ENCODE measurements at places on chromosomes 6 and 20.
A peak's percentile ranks its signal among the peaks of the same experiment; 100 is the strongest.

GRCh38 chr20:49859807-49860206 is 47.2 kb downstream of the SLC9A8 start:
- peak; percentile 45 for DNase-seq

DNA sequence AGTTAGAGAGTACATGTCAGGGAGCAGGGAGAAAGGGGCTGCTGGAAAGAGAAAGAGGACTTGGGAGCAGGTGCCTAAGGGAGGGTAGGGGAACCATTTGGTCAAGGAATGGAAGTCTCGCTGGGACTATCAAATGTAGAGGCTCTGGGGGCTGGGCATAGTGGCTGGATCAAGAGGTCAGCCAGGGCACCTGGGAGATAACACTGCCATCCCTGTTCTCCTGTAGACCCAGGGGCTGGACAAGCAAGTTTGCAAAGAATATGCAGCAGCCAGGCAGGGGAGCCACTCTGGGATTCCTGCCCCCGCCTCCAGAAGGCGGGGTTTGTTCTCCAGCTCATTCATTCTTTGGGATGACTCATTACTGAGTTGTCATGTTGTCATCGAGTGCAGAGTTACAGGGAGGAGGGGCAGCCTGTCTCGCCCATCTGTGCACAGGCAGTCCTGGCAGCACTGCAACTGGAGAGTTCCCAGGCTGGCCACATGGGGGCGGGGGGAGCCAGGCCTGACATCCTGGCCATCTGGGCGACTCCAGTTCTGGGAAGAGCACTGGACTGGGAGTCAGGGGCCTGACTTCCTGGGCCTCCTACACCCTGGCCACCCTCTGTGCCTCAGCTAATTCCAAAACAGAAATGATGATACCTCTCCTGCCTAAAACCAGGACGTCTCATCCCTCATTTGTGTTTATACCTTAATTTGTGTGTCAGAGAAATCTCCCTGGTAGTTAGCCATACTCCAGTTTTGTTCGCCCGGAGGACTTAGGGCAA is 28.2 kb upstream of the ZFAND3 start:
- peak; percentile 97 for DNase-seq

DNA sequence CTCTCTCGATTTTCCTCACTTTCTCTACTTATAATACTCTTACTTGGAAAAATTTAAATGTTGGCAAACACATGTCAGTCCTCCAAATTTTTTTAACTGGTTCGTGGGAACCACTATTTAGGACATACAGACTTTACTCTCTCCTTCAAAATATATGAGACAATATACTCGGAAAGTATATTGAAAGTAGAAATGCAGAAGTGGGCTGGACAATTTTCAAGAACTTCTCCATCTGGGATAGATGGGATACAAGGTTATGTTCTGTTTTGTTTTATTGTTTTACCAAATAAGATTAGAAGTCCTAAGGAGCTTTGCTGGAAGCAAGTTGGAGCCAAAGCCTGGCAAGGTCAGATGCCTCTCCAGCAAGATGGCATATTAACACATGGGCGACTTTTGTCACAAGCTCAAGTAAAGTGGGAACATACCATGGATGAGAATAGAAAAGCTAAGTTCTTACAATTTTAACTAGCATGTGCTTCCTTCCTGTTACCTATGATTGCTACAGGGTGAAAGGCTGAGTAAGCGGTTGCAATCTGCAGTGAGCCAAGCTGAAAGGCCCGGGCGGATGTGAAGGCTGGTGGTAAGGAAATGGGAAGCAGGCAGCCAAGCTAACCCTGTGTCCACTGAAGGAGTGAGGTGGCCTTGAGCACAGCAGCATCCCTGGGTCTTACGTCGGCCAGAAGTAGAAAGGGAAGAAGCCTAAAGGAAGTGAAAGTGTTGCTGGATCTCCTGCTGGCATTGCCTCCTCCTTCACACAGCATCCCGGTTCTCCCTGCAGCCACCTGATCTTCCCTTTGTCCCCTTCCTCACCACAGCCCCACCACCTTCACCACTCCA is 7.1 kb downstream of the MAP3K5 start:
- DNase-seq = no peak

DNA sequence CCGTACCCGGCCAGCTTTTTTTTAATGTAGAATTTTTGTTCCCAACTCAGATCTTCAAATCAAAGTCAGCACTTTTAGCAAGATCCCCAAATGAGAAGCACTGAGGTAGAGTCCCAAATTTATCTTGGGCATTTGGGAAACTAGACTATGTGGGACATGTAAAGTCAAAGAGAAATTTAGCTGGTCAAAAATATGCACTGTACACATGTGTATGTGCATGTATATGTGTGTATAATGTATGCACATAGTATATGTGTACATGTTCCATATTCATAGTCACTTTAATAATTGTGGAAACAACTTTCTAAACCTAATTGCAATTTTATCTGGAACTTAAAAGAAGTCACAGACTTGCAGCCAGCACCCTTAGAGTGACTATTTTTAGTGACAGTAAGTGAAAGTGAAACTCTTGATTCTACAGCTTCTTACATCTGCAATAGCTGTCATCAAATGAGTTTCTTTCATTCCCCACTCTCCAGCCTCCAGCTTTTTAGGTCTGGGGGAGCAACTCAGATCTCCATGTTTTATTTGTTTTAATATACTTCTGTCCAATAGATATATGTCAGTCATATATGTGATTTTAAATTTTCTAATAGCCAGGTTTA is 53.6 kb downstream of the CDC40 start:
- no peak for DNase-seq

DNA sequence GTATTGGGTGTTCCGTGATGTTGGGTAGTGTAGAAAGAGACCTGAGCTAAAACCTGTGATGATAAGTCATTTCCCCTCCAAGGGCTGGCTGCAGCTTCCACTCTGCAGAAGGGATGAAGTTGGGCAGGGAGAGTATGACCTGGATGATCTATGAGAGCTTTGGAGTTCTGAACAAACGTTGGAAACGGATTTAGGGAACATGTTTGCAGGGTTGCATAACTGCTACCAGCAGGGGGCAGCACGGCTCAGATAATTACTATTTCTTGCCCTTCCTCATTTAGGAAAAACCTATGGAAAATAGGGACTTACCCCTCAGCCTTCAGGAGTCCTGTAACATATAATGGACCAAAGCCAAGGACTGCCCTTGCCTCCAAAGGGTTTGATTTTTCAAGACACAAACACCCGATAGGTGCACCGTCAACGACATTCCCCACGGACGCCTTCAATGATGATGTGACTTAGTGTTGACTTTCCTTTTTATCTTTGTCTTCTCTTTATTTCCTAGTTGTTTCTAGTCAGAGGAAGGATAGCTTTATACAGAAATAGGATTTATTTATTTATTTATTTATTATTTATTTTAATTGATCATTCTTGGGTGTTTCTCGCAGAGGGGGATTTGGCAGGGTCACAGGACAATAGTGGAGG is 164.9 kb upstream of the SASH1 start:
- DNase-seq = peak; percentile 45

DNA sequence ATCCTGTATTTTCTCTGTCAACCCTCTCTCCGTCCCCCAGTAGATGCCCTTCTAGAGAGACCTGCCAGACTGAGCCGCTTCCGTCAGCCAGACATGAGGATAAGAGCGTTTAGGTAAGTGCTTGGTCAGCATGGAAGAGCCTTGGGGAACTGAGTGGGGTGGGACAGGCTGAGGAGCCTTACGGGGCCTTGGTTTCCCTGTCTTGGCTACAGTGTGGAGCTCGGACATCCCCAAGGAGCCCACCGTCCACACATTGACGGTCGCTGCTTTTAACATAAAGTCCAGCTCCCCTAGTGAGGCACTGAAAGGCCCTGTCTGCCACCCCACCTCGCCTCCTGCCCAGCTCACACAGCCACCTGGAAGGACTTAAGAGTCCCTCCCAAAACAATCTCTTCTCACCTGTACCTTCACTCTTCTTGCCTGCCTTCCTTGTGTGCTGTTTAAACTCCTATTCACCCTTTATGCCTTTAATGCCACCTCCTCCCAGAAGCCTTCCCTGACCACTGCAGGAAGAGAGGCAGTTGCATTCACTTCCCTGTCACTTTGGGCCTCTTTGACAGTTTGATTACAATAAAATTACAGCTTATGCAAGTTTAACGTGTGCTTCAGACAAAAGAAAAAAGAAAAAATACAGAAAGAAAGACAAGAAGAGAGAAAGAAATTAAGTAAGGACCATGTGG is 42.3 kb downstream of the PDYN start:
- no peak for DNase-seq

DNA sequence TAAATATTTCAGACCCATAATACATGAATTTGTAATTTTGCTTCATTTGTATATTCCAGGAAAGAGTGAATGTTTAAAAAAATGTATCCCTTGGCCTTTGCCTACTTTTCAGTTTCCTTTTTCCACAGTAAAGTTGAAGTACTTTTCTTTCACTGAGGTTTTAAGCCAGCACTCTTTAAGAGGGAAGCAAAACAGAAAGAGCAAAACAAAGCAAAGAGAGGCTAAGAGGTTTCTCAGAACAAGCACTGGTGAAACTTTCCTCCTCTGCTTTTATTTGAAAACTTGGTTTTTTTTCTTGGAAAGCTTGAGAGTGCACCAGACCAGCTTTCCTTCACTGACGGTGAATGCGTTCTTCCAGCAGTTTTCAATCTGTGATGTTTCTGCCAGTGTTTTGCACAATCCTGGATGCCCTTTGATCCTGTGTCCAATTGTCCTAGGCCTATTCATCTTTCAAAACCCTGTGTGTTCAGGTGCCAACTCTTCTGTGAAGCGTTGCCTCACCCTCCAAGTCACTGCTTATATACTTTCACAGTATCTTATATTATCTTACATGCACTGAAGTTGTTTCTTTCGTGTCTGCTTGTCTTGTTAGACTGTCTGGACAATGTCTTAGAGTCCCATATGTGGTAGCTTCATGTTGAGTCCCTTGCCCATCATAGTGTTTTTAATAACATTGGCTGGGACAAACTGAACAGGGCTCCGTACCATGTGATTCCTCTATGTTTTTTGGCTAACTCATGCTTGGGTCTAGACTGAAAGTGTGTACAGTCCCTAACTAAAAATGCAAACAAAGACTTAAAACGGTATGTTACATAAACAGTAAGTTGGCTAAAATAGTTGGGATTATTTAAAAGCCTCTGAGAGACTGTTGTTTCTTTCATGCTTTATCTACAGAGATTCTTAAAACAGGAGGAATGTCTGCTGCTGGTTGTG is 1.9 kb downstream of the RNF217 start:
- no peak for DNase-seq

DNA sequence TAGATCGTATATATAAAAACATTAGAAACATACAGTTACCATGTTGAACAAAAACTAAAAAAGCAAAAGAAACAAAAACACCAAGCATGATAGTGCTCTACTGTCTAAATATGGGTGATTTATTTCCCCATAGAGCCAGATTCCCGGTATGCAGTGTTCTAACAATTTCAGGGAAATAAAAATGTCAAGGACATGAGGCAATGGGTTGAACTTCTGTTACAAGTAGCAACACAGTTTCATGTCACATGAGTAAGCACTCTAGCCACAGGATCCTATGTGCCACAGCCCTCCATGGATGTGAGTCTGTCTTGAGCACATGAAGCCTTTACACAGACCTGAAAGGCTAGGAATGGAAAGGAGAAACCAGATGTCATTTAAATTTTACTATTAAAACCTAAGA is 96.0 kb downstream of the MAP3K5 start:
- no peak for DNase-seq

Measured in COLO829 (cell line).